ENCODE measurements at places on chromosomes 7 and 10.
A peak's percentile ranks its signal among the peaks of the same experiment; 100 is the strongest.

GRCh38 chr10:53361936-53362335, 589.4 kb upstream of the MBL2 start:
- no peak for DNase-seq

- no peak for DNase-seq
Measured at GRCh38 chr10:65284495-65285041, 1641.3 kb upstream of the LRRTM3 start.

- no peak for DNase-seq
Measured at GRCh38 chr10:33145451-33146188, 187.6 kb upstream of the ITGB1 start.

GRCh38 chr7:127885843-127886242, 145.4 kb downstream of the LRRC4 start:
- no peak for DNase-seq

DNA sequence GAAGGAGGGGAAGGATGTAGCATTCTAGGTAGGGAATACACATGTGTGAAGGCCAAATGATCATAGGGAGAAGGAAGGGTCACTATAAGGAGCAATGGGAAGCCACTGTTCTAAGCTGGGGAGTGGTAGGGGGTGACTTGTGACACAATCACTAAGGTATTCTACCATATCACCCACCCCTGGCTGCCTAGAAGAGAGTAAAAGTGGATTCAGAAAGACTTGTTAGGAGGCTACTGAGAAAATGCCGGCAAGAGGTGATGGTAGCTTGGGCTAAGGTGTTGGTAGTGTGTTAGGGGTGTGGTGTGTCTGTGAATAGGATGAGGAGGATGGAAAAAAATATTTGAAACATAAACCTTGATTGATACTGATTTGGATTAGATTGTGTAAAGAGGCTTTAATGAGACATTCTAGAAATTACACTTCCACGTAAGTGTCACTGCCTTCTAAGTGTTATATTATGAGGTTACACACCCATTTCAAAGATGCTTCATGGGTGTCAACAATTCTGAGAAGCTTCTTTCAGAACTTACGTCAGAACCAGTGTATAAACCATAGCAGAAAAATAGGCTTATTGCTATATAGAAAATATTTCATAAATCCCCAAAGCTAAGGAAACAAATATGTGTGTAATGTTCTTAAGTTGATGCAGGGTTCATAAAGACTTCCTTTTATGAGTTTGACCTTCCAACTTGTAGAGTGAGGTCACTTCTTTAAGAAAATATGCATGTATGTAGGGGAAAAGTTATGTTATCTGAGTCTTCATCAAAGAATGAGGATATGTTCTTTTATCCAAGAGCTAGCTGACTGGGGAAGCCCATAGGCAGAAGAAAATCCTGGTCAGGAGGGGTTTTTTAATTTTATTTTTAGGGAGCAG, 5.6 kb upstream of the BPGM start:
- DNase-seq = no peak

GRCh38 chr10:72831696-72832409, 61.7 kb upstream of the OIT3 start:
- no peak for DNase-seq

- no peak for DNase-seq
Measured at GRCh38 chr10:132504501-132505272, 32.9 kb upstream of the INPP5A start.

DNA sequence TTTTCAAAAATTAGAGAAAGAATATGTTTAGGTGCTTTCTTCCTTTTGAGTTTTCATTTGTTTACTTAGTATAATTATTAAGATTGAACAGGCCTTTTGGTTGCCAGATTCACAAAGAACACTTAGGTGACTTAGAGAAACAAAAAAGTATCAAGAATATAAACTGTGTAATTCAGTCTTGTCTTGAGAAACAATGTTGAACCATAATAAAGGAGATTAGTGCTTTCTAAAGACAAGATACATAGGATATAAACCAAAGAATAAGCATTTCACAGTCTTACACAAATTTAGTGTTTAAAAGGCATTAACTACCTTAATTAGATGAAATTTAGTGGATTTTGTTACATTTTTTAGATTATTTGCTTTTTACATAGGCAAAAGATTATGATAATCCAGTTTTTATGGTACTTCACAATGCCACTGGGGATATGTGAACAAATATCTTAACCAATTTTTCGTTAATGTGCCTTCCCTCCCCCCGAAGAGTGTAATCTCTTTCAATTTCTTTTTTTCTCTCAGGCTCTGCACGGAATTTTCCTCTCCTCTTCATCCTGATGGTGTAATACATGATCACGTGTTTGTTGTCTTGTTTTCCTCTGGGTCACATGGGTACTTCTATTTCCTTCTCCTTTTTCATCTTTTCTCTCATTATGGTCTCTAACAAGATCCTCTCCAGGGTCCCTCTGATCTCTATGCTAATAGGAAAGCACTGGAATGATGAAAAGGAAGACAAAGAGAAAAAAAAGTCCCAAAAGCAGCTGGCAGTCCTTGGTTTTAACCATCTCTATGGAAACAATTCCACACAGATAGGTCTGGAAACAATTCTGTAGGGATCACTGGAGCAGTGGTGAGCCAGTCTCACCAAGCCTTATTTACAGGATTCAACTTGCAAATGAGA, 3.7 kb upstream of the HNRNPH3 start:
- no peak for DNase-seq

GRCh38 chr7:69765879-69766278, 167.6 kb downstream of the AUTS2 start:
- no peak for DNase-seq

- no peak for DNase-seq
Measured at GRCh38 chr7:3893151-3893788, 592.2 kb downstream of the SDK1 start.

- DNase-seq = no peak
Measured at GRCh38 chr7:134907639-134908038, 78.7 kb upstream of the AGBL3 start.

DNA sequence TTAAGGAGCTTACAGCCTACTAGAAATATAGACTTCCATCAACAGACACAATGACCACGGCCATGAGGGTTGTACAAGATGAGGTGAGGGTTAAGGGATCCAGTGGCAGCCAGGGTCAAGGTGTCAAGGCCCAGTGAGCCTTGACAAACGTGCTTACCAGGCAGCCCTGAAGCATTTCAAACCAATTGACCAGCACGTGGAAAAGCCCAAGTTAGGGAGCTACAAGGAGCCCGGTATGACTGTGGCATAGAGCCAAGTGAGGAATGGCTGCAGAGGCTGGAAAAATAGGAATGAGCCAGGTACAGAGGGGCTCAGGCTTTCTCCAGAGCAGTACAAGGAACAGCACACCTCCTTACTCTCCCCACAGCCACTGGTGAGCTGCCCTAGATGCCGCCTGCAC, 12.7 kb downstream of the AFAP1L2 start:
- DNase-seq = no peak

- no peak for DNase-seq
Measured at GRCh38 chr7:132519936-132520335, 56.3 kb downstream of the PLXNA4 start.

DNA sequence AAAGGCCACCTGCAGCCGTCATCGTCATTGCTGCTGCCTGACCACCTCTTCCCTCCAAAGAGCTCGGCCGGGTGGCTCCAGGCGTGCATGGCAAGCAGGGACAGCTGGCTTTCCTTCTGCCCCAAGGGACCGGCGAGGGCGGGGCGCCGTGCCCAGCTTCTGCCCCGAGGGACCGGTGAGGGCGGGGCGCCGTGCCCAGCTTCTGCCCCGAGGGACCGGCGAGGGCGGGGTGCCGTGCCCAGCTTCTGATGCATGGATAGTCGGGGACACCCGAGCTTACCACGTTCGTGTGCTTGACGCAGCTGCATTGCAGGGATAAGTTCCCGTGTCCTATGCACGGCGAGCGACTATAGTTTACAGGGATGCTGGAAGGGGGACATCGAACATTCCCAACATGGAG, 27.0 kb downstream of the CFAP46 start:
- DNase-seq = no peak

- no peak for DNase-seq
Measured at GRCh38 chr7:52151559-52151958, 835.0 kb upstream of the COBL start.

DNA sequence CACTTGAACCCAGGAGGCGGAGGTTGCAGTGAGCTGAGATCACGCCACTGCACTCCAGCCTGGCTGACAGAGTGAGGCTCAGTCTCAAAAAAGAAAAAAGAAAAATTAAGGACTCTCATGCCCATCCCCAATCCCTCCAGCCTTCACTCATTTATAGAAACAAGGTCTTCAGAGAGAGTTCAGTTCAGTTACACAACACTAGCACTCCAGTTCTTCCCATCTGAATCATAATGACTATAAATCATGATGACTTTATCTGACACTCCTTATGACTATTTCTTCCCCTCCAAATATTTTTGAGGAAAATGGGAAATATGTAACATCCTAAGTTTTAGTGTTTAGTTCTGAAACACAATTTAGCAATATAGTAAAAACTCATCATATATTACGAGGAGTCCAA, 107.4 kb upstream of the LSM8 start:
- no peak for DNase-seq

GRCh38 chr10:123567984-123568739, 98.0 kb upstream of the GPR26 start:
- DNase-seq = no peak

- no peak for DNase-seq
Measured at GRCh38 chr10:123009105-123009820, 457 bp downstream of the ACADSB start.

- DNase-seq = no peak
Measured at GRCh38 chr7:50629238-50629901, 64.2 kb upstream of the DDC start.

DNA sequence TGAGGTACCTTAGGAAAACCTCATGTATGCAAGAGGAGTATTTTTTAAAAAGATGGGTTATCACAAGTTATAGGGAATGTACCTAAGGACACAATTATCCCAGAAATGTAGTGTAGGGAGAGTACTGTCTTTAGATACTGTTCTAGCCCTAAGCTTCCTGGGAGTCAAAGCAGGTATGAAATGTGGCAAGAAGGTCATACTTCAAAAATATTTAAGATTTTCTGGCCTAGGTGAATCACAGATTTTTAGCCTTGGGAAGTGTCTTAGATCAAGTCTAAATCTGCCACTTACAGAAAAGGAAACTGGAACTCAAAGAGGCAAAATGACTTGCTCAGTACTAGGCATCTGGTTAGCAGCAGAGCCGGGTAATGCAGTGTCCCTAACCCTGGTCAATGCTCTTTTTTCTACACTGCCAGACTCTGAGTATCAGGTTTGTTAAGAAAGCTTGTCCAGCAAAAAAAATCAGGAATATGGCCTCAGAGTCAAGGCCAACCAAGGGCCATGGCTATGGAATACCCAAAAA, 13.9 kb downstream of the PIK3AP1 start:
- no peak for DNase-seq

GRCh38 chr10:6068422-6068821, 6.3 kb upstream of the IL2RA start:
- DNase-seq = no peak

DNA sequence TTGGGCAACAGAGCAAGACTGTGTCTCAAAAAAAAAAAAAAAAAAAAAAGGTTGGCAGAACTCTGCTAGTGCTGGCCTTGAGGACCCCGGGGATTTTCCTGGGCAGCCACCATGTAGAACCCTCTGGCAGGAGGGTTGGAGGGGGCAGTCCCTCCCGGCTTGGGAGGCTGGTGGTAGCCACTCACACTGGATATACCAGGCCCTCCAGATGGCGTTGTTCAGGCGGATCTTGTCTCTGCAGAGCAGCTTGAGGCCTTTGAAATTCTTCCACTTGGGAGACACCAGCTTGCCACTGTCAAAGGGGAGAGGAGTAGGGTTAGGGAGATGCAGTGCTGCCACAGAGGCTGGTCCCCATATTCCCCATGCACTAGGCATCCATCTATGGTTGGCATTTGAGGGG, 8.4 kb downstream of the MLXIPL start:
- DNase-seq = no peak

DNA sequence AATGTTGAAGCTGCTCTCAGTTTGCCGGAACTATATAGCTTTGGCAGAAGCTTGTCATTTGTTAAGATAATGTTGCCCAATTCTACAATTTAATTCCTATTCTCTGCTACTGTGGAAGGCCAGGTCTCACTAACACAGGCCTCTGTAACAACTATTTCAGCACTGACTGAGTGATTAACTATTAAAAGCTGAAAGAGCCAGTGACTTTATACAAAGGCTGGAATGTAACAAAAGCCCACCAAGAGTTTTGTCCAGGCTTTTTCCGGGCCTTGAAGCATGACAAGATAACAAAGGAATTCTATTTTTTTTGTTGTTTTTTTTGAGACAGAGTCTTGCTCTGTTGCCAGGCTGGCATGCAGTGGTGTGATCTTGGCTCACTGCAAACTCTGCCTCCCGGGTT, 795.6 kb downstream of the PHTF2 start:
- no peak for DNase-seq

DNA sequence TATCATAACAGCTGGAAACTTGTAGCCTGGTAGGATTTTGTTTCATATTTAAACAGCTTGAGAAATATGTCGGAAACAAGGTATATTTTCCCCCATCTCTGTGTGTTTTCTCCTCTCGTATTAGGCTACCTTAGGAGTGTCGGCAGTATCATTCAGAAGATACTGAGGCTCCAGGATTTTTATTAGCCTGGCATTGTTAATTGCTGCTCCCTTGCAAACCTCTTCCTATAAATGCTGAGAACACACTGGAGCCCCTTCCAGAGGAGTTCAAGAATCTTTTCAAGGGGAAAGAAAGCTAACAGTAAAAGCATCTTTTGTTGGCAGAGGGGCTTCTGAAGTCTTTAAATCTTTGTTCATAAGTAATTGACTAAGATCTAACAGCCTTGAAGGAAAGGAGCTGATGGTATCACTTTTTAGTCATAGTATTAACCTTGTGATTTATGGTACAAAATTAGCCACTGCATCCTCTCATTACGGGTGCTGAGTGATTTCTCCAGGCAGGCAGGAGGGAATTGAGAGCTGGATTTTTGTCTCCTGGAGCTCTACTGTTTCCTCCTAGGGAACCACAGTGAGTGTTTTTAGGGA, 998.7 kb downstream of the LRMDA start:
- DNase-seq = no peak

- peak; percentile 64 for DNase-seq
Measured at GRCh38 chr10:110326351-110327032, 21.8 kb upstream of the SMNDC1 start.

DNA sequence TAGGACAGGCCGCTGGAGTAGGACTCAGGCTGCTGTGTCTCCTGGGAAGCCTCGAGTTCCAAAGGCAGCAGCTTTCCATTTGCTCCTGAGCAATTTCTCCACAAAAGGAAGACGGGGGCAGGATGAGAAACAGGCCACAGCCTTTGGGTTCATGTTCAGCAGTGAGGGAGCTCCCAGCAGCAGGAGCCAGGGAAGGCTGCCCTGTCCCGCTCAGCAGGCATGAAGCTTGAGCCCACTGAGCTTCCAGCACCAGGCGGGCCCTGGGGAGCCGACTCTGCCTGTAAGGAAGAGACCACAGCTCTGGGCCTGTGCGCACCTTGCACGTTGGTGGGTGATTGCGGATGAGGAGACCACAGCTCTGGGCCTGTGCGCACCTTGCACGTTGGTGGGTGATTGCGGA, 527.2 kb downstream of the TCERG1L start:
- DNase-seq = no peak

DNA sequence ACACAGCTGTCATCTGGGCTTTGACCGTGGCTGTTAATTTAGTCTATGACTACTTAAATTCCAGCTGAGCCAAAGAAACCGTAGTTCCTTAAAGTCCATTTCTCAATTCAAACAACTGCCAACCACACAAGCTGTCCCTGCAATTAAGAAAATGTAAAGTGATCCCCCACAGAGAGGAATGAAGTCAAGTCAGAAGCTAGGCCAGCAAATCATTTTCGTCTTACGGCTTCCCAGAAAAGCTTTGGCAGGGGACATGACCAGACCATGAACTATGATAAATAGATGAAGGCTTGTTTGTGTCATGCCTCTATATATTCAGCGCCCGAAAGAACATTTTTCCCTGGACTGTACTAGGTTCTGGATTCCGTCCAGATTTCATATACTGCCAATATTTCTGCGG, 54.6 kb downstream of the HACD1 start:
- peak; percentile 80 for DNase-seq
